B cell (primary cell): ENCODE measurements at places on chromosomes 13 and 19. TPM values are rescaled to one million over a fixed set of nuclear protein-coding genes. Genes with fewer than 3 reads are reported as not detected.

C19orf67 gene
- not detected in 2 replicates for polyA plus RNA-seq

CEBPA gene
- polyA plus RNA-seq: 1.2 and 2.6 TPM in 2 replicates

METTL21C gene
- not detected in 2 replicates for polyA plus RNA-seq

LYPD3 gene
- polyA plus RNA-seq: 2.2 and 3.5 TPM in 2 replicates

CDX2 gene
- polyA plus RNA-seq: not detected in 2 replicates

SEMA6B gene
- 0.88 TPM in 1 of 2 replicates, not detected in the other for polyA plus RNA-seq

FFAR3 gene
- 0.63 and 4.1 TPM in 2 replicates for polyA plus RNA-seq

BRD4 gene
- polyA plus RNA-seq: 27.3 and 30.7 TPM in 2 replicates

OLFM2 gene
- polyA plus RNA-seq: 0.15 TPM in 1 of 2 replicates, not detected in the other

PRODH2 gene
- not detected in 2 replicates for polyA plus RNA-seq

TMC4 gene
- polyA plus RNA-seq: not detected in 2 replicates

ZSCAN4 gene
- polyA plus RNA-seq: not detected in 2 replicates

MYO1F gene
- 65.5 and 76.3 TPM in 2 replicates for polyA plus RNA-seq

HCST gene
- 29.8 and 40.6 TPM in 2 replicates for polyA plus RNA-seq

HIF3A gene
- not detected in 2 replicates for polyA plus RNA-seq

RASA3 gene
- polyA plus RNA-seq: 45.9 and 54.2 TPM in 2 replicates

TLE6 gene
- polyA plus RNA-seq: 3.0 and 6.4 TPM in 2 replicates

SHANK1 gene
- polyA plus RNA-seq: 0.03 TPM in 1 of 2 replicates, not detected in the other

GJA3 gene
- 0.28 and 0.95 TPM in 2 replicates for polyA plus RNA-seq

C19orf73 gene
- 8.2 and 9.8 TPM in 2 replicates for polyA plus RNA-seq
